NAMALWA (cell line): ENCODE measurements at places on chromosomes 3 and 15.

GRCh38 chr3:69723389-69723788 lies 15.9 kb upstream of the MITF start:
- no peak for DNase-seq

GRCh38 chr15:31590609-31591008 lies 264.0 kb downstream of the KLF13 start:
- no peak for DNase-seq

- DNase-seq: no peak
These were observed 13.9 kb downstream of the PCYT1A start for GRCh38 chr3:196273655-196274054.

- DNase-seq: no peak
These were observed 2.7 kb upstream of the BAHD1 start for GRCh38 chr15:40437752-40438687.

- DNase-seq: no peak
These were observed 5.4 kb upstream of the CRBN start for GRCh38 chr3:3184876-3185275.

GRCh38 chr3:72368331-72368975 lies 479.8 kb downstream of the SHQ1 start:
- DNase-seq: no peak

GRCh38 chr15:50676799-50677483 lies 9.7 kb downstream of the TRPM7 start:
- no peak for DNase-seq

GRCh38 chr15:31193291-31193690 lies 91.8 kb upstream of the TRPM1 start:
- no peak for DNase-seq
